Sigmoid colon (tissue), 7 donors: ENCODE measurements at places on chromosomes 3 and 15.

DNA sequence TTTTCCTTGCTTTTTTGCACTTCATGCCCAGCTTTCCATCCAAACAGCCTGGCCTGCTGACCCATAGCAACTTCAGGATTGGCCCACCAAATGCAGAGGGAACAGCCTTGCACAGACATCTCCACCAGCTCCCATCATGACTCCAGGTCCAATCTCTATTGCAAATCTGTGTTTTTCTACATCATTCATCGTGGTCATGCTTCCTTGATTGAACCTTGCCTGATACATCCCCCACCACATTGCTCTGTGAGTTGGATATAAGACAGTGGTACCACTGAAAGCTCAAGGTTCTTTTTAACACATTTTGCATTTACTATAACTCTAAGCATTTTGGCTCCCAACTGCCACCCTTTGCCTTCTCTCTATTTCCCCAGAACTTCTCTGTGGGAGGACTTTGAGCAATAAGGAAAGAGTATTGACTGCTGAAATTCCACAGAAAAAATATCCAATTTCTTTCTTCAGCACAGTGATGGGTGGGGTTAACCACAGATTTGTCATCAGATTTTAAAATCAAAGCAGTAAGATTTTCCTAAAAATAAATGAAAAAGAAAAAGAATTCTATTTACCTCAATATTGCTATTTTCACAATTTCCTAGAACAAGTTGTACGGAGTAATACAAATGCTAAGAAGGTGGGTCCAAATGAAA lies 114.6 kb upstream of the GALNT15 start:
- no peak for DNase-seq

DNA sequence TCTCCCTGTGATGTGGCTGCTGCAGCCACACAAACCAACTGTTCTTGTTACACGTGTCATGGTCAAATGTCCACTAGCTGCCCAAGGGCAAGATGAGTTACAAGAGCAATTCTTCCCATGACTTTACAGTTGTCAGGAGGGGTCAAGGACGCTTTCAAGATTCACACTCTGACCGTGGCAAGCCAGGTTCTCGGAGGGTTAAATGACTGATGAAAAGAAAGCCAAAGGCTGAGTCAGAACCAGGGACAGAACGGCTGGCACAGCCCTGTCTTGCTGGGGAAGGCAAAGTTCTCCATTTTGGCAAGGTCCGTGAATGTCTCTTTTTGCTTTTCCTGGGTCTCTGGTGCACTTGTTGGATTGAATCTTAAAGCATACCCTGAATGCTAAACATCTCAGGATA lies 364.5 kb upstream of the ICE2 start:
- DNase-seq = no peak

DNA sequence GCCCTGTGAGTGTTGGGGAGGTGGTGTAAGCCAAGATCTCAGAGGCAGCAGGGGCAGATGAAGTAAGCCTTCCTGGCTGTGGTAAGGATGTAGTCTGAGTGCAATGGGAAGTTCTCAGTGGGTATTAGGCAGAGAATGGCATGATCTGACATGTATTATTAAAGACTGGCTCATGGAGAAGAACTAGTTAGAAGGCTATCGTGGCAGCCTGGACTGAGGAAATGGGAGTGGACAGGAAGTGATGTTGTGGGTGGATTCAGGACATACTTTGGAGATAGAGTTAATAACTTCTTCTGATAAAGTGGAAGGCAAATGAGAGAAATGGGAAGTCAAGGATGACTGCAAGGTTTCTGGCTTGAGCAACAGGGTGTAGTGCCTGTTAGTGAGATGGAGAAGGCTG lies 250.9 kb upstream of the CFAP20DC start:
- no peak for DNase-seq

DNA sequence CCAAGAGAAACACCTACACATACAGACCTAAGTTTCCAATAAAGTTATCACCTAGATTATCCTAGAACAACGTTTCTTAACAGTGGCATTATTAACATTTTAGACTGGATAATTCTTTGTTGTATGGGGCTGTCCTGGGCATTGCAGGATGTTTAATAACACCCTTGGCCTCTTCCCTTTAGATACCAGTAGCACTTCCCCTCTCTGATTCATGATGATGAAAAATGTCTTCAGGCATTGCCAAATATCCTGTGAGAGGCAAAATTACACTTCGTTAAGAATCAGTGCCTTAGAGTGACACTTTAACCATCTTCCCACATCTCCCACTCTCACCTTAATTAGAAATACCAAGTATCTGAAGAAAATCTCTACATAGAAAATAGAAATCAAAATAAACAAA lies 352.6 kb downstream of the CGGBP1 start:
- no peak for DNase-seq

GRCh38 chr15:90479656-90480055 lies 50.1 kb upstream of the CRTC3 start:
- no peak for DNase-seq

GRCh38 chr3:42960786-42961185 lies 18.3 kb upstream of the GASK1A start:
- no peak for DNase-seq

DNA sequence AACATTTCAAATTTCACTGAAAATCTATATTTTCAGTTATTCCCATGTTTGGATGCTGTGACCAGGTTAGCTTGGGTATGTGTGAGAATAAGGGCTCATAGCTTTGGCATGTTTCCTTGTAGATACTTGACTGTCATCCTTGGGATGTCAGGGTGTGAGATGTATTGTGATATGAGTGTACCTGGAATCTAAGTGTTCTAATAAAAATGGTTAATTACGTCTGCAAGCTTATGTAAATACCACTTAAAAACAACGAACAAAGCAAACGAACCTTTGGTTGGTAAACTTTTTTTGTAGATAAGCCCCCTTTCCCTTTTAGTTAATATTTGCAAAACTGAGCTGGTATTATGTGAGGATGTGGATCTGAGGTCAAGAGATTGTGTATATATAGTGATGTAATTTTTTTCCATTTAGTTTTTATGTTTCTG lies 63.5 kb downstream of the FNDC3B start:
- DNase-seq = no peak

DNA sequence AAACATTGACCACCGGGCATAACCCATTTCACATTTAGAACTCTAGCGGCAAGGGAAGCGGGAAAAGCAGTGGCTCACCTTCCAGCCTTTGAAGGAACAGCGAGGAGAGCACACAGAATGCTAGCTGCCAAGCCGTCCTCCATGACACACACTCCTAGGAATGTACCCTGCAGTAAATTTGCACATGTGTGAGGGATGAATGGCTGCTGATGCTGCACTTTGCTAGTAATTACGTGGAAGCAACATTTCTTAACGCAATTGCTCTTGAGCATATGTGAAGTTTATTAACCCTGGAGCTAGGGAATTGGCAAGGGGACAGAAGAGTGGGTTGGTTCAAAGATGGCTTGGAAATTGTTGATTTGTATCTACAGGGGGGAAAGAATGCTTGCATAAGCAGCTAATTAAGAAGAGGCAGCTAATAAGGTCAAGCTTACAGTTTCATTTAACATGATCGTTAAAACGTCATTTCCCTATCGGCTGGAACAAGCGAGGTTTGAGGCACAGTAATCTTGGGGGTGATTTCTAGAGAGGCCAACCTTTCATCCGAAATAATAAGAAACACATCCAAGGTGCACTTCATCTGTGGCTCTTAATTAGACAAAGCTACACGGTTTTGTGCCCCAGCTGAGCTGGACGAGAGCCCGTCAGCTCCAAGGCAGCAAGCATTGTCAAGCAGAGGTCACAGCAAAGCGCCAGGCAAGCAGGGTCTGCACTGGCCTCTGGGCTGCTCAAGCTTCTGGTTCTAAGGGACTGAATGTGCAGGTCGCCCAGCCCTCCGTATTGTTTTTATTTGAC lies 123.4 kb downstream of the CHSY1 start:
- DNase-seq = no peak

DNA sequence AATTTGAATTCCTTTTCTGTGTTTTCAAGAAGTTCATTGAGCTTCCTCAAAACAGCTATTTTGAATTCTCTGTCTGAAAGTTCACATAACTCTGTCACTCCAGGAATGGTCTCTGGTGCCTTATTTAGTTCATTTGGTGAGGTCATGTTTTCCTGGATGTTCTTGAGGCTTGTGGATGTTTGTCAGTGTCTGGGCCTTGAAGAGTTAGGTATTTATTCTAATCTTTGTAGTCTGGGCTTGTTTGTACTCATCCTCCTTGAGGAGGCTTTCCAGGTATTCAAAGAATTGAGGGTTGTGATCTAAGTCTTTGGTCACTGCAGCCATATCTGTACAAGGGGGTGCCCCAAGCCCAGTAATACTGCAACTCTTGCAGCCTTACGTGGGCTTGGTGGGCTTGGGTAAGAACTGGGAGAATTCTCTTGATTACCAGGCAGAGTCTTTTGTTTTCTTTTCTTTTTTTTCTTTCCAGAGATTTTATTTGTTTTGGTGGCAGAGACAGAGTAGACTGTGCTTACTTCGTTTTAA lies 19.3 kb upstream of the CCNDBP1 start:
- DNase-seq = no peak

GRCh38 chr15:90889736-90890456 lies 5.6 kb downstream of the FES start:
- DNase-seq = peak; percentile 60

GRCh38 chr3:36840453-36840921 lies 76.1 kb upstream of the DCLK3 start:
- DNase-seq = no peak

- DNase-seq = no peak
These were observed 220.9 kb downstream of the AGBL1 start for GRCh38 chr15:86300390-86301125.

DNA sequence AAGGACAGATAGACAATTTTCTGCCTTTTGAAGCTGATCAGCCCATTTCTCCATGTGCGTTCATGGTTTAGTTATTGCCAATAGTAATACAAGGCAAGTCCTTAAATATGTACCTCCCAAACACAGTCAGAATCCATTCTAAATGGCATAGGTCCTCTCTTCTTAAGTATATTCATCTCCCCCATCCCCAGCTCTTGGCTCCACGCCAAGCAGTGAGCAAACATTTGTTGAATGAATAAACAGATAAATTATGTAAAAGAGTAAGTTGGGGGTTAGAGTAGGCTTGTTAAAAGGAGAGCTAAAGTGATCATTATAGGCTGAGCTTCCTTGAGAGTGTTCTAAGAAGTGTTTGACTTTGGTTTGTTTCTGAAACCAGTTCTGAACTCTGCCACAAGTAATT lies 241.3 kb downstream of the ITPR1 start:
- DNase-seq = no peak

- peak; percentile 73 for DNase-seq
These were observed 46.2 kb downstream of the NEK11 start for GRCh38 chr3:131072845-131073244.

DNA sequence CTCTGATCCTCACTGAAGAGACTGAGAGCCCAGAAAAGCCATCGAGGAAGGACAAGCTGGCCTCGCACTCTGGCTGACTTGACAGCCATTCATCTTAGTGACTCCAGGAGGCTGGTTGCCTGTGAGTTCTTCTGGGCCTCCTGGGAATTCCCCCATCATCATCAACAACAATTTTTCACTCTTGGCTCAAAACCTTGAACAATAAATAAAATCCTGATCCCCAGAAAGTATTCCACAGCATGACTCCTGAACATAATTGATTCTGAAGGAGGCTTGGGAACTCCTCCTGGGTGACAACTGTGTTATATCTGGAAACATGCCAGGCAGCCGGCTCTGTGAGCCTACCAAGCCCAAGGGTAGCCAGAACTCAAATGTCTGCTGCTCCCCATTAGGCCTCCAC lies 188.6 kb downstream of the SHQ1 start:
- DNase-seq = no peak

DNA sequence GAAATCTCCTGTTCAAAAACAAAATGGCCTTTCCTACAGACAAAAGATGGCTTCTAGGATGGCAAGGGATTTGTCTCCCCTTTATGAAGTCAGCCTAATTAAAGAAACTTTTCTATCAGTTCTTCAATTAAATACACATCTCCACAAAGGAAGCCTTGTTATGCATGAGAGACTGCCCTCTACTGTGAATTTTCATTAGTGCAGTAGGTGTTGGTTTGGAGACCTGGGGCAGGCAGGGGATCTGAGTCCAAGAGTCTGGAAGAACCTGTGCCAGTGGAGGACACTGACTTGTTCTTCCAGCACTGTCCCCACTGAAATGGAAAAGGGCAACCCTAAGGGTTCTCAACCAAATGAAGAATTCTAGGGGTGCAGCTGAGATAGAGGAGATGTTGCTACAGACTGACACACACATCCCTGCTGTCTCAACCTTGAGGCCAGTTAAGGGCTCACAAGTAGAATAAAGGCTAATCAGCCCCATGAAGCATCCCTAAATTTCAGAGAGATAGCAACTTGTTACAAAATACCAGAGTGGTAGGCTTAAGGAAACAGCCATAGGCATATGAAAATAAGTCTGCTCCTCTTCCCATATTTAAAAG lies 174.0 kb upstream of the PRICKLE2 start:
- DNase-seq = no peak

DNA sequence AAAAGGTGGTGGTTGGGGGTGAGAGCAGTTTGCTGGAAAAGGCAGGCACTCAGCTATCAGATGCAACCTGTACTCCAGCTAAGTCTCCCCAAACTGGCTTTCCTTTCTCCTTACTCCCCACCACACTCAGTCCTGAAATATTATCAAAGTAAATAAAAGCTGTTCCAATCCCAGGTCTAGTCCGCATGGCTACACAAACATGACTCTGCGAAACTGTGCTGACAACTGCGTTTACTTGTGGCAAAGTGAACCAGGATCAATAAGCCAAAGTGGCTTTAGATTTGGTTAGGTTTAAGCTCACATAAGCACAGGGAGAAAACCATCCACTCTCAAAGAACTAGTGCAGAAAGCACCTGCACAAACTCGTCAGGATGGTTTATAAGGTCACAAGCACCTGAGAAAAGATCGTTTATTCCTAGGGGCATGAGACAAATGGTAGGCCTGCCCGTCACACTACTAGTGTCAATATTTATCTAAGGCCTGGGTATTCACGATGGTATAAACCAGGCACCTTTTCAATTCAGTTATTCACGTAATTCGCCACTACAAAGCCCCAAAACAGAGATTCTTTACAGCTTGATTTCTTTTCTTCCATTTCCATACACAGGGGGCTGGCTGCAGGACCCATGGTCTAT lies 25.3 kb downstream of the LRIG1 start:
- no peak for DNase-seq

GRCh38 chr3:6250167-6250566 lies 610.7 kb upstream of the GRM7 start:
- no peak for DNase-seq

- DNase-seq = peak; percentile 17
These were observed 49.9 kb downstream of the CHRD start for GRCh38 chr3:184429786-184430185.

GRCh38 chr3:38608961-38609360 lies 40.5 kb downstream of the SCN5A start:
- peak; percentile 35 for DNase-seq
